ENCODE measurements at places on chromosomes 16 and 17.

DNA sequence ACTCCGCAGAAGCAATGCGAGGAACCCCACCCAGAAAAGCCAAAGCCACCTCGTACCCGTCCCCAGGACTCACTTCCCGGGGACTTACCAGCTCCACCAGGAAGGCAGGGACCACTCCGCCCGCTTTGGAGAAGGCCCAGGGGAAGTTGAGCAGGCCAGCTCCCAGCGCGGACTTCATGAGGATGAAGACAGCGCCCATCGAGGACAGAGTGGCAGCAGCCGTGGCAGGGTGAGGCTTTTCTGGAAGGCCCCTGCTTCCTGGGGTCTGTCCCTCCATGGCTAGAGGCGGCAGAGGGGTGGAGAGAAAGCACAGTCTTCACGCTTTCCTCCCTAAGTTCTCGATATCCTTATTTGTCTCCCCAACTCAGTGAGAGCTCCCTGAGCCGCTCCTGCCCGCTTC lies 714 bp downstream of the SLC38A8 start:
- DNase-seq: no peak

DNA sequence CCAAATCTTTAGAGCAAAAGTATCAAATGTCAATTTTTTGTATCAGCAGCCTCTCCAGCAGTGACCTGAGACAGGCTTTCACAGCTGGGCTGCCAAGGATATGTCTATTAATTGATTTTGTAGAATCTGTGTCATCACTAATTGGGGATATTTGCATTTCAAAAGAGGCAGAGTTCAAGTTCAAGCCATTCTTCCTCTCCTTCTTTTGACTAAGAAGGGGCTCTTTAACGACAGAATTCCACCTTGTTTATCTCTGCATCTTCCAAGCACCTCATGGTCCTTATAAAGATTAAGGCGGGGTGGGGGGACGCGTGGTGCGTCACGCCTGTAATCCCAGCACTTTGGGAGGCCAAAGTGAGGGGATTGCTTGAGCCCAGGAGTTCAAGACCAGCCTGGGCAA lies 15.2 kb upstream of the BHLHA9 start:
- DNase-seq: no peak

DNA sequence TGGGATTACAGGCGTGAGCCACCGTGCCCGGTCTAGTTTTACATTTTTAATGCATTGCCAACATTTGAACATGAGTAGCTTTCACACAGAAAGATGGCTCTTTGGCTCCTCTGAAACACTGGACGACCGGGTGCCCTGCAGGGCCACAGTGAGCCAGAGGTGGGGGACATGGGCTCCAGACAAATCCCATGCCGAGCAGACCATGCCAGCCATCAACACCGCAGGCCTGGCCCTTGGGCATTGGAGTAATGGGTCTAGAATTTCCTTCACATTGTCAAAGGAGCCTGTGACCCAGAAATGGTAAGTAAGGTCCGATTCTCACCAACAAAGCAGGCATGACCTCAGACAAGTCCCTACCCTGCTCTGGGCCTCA lies 21.4 kb upstream of the MPRIP start:
- DNase-seq: no peak

DNA sequence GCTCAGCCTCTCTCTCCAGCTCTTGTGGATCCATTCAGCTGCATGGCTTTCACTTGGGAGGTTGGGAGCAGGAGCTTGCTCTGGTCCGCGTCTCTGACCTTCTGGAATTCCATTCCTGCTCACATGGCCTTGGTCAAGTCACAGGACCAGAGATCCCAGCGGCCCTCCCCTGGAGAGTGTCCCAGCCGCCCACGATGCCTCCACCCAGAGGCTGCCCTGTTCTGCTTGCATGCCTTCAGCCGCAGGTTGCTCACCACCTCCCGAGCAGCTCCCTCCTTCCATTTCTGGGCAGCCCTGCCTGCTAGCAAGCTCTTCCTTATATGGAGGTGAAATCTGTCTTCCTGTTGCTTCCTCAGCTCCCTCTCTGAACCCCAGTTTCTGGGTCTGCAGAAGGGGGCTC lies 32.6 kb downstream of the RAI1 start:
- DNase-seq: no peak

GRCh38 chr17:82836823-82837357 lies 2.9 kb downstream of the ZNF750 start:
- DNase-seq: no peak

GRCh38 chr17:79952901-79953300 lies 82.8 kb downstream of the TBC1D16 start:
- no peak for DNase-seq

- no peak for DNase-seq
These were observed 15.1 kb upstream of the ZFHX3 start for GRCh38 chr16:73062743-73063733.

GRCh38 chr17:58669853-58670252 lies 22.0 kb downstream of the TEX14 start:
- no peak for DNase-seq

Data from activated naive CD8-positive, alpha-beta T cell treated with anti-CD3 and anti-CD28 coated beads for 36 hours (primary cell).